Tibial nerve (tissue), 4 donors: ENCODE measurements at places on chromosomes 12 and 14. TPM values are rescaled to one million over a fixed set of nuclear protein-coding genes. Genes with fewer than 3 reads are reported as not detected.

DNA sequence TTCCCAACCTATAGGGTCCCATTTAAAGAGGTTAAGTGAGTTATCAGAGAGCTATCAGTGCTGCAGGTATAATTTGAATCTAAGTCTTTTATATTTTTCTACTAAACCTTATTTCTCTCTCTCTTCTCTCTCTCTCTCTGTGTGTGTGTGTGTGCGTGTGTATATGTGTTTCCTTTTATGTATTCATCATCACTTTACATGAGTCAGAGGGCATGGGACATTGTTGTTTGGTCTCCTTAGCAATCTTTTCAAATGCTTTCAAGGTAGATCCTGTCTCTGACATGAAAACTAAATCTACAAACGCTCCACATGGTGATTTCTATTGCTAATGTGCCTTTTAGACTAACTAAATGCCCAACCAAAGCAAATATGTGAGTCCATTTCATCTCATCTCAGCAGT lies 459.7 kb downstream of the BTG1 start:
- no peak for DNase-seq

Gene CELA1
- not detected for total RNA-seq

GRCh38 chr14:81235096-81235495 lies 14.3 kb upstream of the GTF2A1 start:
- no peak for DNase-seq

Gene IAPP
- total RNA-seq = not detected

Gene TEDC1
- total RNA-seq = 20.4 TPM

GRCh38 chr12:26686408-26686807 lies 146.6 kb downstream of the ITPR2 start:
- DNase-seq = no peak

DNA sequence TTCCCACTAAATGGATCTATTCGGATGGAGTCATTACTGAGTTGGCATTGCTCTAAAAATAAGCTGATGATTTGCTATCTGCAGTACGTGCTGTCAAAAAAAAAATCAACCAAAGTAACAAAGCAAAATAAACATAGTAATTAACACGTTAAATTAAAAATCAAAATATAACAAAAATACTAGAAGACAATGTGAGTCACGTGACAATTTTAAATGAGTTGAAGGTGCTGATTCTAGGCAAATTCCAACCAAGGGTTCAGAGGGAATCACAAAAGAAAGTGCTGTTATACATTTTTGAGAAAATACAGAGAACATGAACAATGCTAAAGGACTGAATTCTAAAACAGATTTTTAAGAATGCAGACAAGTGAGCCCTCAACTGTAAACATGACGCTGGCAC lies 45.2 kb upstream of the IFNG-AS1 start:
- DNase-seq = no peak

GRCh38 chr12:93186131-93186530 lies 191.6 kb upstream of the NUDT4 start:
- DNase-seq = no peak

DNA sequence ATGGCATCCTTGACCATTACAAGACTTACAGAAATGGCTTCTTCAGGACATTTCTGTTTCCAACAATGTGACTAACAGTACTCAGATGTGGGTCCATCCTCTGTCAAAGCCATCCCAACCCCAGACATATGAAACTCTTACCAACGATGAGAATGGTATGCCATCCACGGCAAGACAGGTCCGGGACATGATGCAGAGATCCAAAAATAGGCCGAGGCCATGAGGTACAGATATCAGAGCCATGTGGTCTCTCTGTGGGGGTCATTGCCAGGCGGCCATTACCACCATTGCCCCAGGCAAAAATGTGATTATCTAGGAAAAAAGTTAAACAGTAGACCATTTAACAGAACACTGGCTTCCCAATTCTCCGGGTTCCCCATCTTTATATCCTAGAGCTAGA lies 27.5 kb downstream of the ZC2HC1C start:
- DNase-seq = no peak

DNA sequence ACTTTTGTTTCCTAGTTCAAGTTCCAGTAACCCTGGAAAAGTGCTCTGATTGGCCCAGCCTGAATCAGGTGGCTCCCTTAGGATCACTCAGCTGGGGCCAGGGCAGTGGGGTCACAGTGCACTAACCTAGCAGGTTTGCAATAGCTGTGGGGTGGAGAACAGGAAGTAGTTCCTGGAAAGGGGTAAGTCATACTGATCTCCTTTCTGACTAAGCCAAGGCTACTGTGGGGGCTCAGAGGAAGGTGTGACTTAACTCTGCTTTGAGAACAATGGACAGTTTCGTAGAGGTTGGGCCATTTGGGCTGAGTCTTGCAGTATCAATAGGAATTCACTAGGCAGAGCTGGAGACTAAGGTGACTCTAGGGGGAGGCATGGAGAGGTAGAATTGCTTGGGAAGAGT lies 89.4 kb downstream of the KIF26A start:
- DNase-seq = no peak

DNA sequence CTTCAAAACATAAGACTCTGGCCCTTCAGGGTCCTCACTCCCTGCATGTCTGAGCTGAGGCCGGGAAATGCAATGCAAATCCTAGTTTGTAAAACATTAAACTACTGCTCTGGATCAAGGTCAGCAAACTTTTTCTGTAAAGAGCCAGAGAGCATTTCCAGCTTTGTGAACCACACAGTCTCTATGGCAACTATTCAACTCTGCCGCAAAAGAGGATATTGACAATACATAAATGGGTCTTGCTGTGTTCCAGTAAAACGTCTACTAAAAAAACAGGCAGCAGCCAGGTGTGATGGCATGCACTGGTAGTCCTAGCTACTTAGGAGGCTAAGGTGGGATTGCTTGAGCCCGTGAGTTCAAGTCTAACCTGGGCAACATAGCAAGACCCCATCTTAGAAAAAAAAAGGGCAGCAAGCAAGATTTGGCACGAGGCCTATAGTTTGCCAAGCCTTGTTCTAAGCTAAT lies 22.3 kb downstream of the DDX24 start:
- DNase-seq = no peak

GRCh38 chr12:89038831-89039512 lies 313.3 kb downstream of the DUSP6 start:
- DNase-seq = no peak

GRCh38 chr12:116539361-116539771 lies 19.8 kb upstream of the MAP1LC3B2 start:
- no peak for DNase-seq

Gene REP15
- total RNA-seq = not detected

- no peak for DNase-seq
Observed at GRCh38 chr14:54440476-54440872, 700 bp downstream of the CNIH1 start.

DNA sequence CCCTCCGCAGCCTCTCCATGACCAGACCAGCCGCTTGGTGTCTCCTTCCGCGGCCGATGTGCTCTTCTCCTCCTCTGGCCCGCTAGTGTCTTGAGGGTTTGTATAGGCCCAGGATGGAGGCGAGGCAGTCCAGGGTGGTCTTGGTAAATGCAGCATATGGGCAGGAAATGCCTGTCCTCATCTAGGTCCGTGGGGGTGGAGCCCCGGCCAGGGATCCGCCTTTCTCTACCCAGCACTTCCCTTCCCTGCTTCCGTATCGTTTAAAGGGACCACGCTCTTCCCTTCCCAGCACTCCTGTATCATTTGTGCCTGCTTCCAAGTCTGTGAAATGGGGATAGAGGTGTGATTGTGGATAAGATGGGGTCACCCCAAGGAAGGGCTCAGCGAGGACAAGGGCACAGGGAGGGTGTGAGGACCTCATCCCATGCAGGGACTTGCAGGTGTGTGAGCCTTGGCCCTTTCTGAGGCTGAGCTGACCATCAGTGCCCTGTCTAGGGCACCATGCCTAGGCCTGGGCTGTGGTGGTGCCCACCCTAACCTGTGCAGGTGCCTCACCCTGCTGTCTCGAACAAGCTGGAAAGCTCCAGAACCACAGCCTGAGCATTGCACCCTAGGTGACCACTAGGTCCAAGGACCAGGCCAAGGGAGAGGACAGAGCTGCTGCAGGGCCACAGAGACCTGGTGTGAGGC lies 326.8 kb upstream of the RTL1 start:
- no peak for DNase-seq

DNA sequence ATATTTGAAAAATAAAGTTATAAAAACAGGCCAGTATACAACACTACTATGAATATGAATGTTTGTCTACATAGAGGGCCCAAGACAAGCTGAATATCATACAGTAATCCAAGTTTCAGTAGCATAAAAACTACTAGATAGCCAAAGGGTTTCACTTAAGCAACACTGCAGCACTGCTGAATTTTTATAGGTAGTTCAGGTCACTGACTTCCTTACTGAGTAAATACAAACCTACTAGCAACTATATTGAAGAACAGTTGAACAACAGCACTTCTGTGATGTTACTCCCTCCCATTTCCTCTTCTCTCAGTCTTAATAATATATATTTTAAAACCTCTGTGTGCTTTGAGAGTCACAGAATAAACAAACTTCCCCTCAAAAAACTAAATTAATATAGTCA lies 42.7 kb downstream of the GTF2A1 start:
- no peak for DNase-seq

DNA sequence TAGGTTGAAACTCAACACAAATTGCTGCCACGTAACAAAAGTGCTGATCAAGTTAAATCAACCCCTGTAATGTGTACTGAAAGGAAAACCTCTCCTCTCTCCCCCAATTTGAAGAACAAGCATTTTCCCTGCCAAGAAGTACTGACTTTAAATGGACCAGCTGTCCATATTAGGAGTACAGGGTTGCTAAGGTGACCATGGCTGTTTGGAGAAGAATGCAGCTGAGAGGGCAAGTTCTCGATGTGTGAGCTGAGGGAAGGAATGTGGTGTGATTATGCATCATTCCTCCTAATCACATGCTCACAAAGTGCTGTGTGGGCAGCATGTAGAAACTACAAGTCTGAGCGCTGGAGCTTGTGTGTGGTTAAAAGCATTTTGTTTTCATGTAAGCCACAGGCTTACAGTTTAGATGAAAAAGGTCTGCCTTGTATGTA lies 50.9 kb upstream of the CCT2 start:
- peak; percentile 57 for DNase-seq

Gene DPPA3
- total RNA-seq = not detected

Gene SIRT4
- total RNA-seq = 1.5 TPM

DNA sequence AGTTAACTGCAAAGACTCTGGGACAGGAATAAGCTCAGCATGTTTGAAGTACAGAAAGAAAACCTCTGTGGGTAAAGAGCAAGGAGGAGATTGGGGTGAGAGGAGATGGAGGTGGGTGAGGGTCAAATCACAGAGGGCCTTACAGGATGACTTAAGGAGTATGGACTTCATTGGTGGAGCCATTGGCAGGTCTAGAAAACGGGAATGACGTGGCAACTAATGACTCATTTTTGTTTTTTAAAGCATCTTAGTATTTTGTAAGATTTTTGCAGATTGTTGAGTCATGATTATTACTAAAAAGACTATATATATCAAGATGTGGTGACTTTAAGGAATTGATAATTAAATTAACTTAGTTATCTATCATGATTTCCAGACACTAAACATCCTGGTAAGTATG lies 18.5 kb downstream of the UTP20 start:
- no peak for DNase-seq

DNA sequence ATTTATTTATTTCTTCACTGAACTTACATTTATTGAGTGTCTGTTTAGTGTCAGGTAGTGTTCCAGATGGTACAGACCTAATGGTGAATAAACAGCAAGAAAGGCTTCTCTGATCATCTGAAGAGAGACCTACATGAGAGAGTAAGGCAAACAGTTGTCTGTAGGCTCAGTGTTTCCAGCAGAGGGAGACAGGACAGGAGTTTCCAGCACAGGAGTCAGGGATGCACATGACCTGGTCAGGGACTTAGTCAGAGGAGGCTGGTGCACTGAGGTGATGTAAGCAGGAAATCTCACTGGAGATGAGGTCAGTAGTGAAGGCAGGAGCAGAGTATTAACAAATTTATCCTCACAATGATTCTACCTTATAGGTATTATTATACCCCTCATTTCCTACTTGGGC lies 233.2 kb downstream of the MDGA2 start:
- no peak for DNase-seq

Gene CACNA1C
- total RNA-seq = 5.2 TPM

- no peak for DNase-seq
Observed at GRCh38 chr12:107405436-107405835, 280.2 kb upstream of the PWP1 start.

Gene DAO
- not detected for total RNA-seq

DNA sequence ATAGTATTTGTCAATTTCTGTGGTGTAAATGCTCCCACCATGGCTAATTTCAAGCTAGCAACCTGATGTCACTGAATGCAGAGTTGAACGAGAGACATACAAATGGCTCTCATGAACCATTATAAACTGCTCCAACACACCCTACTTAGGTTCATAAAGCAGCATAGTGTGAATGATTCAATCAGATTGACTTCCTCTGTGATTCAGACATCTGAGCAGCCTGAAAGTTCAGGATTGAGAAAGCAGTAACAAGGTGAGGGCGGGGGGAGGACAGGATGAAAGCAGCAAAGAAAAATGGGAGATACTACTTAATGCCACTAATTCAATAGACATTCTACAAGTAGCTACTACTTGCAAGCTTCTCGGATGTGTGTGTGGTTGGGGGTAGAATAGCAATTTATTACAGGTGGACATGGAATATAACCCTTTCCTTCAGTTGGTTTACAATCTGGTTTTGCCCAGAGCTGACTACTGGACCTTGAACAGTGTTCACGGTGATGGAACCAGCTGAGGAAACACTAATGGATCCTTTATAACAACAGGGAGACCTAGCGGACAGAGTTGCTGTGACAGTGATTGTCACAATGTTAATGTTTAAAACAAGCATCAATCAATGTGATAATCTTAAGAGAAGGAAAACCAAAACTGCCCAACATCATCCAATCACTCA lies 52.5 kb upstream of the PELI2 start:
- no peak for DNase-seq

DNA sequence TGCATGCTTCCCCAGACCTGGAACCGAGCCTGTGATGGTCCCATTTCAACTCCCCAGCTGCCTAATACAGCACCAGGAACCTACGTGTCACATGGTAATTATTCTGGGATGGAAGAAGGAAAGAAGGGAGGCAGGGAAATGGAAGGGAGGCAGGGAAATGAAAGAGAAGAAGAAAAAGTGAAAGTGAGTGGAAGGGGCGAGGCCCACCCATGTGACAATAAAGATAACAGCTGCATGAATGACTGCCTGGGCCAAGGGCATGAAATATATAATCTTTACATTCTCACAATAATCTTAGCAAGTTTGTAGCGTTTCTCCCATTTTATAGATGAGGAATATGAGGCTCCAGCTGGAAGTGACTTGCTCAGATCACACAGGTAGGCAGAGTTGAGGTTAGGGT lies 245.0 kb upstream of the PWP1 start:
- no peak for DNase-seq

GRCh38 chr12:123148223-123148622 lies 2.7 kb downstream of the PITPNM2 start:
- DNase-seq = no peak

Gene TAS2R43
- 9.0 TPM for total RNA-seq

GRCh38 chr12:49832836-49833421 lies 4.7 kb upstream of the NCKAP5L start:
- no peak for DNase-seq

Gene EID3
- total RNA-seq = 13.2 TPM

DNA sequence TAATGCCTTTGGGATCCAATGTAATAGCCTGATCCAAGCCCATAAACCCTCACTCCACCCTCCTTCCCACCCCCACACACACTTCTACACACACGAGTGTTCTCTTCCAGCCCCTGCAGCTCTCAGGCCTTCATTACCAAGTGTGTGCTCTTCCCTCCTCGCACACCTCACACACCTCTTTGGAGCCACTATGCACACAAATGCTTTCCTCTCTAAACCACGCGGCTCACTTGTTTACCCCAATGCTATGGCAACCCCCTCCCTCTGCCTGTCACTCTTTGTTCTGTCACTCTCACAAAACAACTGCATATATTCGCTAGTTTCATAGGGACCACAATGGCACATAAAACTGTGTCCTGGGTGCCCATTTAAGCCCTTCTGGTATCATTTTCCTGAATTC lies 35.1 kb downstream of the PPP2R5E start:
- no peak for DNase-seq
